ENCODE measurements at places on chromosomes 1 and 21.

GRCh38 chr1:175480343-175480822 lies 263.0 kb downstream of the TNR start:
- no peak for DNase-seq

DNA sequence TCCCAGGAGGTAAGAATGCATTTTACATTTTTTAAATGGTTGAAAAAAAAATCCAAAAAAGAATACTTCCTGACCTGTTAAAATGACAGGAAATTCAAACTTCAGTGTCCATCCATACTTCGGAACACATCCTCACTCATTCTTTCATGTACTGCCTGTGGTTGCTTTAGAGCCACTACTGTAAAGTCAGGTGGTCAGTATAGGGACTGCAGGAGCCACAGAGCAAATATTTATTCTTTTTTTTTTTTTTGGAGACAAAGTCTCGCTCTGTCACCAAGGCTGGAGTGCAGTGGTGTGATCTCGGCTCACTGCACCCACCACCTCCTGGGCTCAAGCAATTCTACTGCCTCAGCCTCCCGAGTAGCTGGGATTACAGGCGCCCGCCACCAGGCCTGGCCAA lies 124.7 kb downstream of the CLIC6 start:
- DNase-seq: no peak

DNA sequence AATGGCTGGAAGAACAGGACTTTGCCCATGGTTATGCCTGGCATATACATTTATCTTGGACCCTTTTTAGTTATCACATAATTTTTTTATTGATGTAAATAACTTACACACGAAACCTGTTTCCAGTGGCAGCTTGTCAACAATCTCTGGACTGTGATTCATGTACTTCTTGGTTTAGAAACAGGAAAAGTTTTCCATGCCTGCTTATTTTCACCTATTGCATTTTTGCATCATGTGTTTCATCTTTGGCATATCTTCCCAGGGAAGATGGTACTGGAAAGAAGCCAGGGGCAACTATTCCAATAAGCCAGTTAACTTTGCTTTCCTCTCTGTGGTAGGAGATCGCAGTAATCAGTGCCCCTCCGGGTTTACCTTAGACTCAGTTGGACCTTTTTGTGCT lies 210.3 kb downstream of the TPR start:
- no peak for DNase-seq

DNA sequence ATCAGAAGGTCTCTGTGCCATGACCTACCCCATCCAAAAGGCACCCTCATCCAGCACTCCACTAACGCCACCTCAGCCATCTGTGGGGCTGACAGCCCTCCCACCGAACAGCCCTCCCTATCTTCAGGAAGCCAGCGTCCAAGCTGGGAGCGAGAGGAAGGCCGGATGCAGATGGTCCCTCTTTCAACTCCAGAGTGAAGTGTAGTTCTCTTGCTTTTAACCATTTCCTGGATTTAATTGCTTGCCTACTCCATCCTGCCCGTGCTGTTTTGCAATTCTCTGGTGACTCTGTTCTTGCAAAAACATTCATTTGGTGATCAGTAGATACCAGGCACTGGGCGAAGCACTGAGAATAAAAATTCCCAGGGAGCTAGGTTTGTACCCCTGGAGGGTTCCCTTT lies 8.2 kb upstream of the DYRK1A start:
- DNase-seq: no peak

DNA sequence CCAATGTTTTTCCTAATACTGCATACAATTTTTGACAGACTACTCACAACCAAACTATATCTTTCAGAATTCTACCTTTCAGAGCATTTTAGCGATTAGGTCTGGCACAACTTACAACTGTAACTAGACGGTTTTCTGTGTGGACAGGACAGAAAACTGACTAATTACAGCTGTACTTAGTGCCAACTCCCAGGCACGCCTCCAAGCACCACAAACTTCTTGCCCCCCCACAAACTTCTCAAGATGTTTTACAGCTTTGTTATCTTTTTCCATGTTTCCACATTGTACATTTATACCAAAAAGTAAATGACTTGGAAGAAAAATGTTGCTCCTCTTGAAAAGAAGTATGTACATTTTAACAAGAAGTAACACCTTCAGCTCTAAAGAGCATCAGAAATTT lies 13.8 kb downstream of the LYST start:
- DNase-seq: no peak

DNA sequence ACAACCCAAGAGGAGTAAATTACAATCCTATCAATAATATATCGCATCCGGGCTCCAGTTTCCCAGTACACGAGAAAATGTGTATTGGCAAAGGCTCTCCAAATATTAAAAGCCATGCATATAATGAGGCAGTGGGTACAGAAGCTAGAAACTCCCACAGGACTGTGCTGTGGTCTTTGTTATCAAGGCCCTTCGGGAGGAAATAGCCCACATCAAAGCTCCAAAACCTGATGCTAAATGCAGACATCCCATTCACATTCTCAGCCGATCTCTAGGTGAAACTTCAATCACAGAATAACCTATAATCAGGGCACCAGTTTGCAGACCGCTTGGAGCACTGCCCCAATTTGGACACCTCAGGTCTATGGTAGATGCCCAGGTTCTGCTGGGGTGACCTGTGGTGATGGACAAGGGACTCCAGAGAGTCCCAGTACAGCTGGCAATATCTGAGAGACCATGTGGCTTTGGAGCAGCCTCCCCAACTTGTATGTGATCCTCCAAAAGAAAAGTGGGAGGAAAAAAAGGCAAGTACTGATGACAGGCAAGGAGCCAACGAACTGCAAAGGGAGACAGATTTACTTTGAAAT lies 148.8 kb upstream of the CAMK1G start:
- DNase-seq: no peak

- DNase-seq: no peak
Measured at GRCh38 chr1:109821831-109822745, 58.4 kb upstream of the EPS8L3 start.

GRCh38 chr1:243454328-243454997 lies 198.6 kb downstream of the SDCCAG8 start:
- no peak for DNase-seq

- DNase-seq: no peak
Measured at GRCh38 chr1:192350356-192350755, 33.6 kb downstream of the RGS21 start.

- no peak for DNase-seq
Measured at GRCh38 chr1:214106375-214106774, 118.6 kb downstream of the PROX1 start.

- no peak for DNase-seq
Measured at GRCh38 chr1:26181586-26182382, 4.5 kb downstream of the CNKSR1 start.

- no peak for DNase-seq
Measured at GRCh38 chr1:30216602-30217001, 506.8 kb downstream of the MATN1 start.

- no peak for DNase-seq
Measured at GRCh38 chr1:227728892-227729143, 6.3 kb downstream of the JMJD4 start.

GRCh38 chr1:99943223-99943794 lies 26.5 kb upstream of the SLC35A3 start:
- DNase-seq: peak; percentile 95

GRCh38 chr1:198657550-198658064 lies 18.8 kb downstream of the PTPRC start:
- DNase-seq: no peak

DNA sequence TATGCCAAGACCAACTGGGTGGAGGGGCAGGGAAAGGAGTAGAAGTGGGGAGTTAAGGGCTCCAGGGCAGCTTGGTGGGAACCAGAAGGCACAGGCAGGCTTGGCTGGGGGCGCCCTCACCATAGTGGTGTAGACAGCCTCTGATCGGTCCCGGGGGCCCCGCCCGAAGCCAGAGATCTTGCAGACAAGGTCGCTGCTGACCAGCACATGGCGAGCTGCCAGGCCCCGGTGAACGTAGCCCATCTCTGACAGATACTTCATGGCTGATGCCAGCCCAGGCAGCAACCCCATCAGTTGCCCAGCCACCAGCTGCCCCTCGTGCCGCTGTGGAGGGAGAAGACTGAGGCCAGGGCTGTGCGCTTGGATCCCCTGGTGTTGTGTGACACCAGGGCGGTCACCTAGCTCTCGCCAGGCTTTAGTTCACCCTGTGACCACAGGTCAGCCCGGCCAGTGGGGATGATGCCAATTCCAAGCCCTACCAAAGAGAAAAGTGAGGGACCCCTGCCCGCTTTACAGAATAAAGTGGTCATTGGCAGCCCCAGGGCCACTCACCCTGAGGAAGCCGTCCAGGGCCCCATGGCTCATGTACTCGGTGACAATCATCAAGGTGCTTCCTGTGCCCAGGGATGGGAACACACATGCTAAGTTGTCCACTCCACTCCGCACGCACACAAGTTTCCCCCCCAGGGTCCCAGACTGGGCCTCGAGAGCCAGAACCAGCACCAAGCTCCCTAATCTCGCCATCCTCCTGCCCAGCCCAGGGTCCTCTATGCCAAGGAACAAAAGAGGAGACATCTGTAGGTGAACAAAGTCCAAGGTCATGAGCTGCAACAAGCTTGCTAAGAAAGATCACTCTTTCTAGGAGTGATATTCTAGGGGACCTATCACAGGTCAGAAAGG lies 28.2 kb downstream of the CDCA8 start:
- DNase-seq: no peak

DNA sequence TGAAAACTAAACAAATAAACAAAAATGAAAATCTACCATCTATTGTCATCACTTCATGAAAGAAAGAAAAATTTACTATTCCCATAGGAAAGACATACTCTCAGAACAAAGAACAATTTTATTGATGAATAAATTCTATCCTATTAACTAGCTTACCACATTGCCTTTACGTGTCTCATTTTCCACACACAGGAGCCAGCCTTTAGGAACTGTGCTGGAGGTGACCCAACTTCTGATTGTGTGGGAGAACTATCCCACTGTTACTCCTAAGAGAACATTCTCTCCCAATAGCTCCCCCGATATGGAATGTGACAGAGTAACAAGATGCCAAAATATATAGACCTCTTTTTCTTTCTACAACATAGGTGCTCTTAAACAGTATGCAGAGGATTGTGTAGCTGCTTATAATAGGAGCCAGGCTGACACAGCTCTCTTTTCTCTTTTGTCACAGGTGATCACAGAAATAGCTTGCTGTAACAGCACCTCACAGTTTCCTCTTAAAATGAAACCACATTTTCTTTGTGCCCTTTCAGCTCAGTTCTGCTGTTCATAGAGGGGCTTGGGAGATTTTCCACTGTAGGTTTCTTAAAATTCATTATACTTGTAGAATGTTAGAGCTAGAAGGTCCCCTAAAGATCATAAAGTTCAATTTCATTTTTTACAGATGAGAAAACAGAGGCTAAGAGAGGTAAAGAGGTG lies 35.5 kb downstream of the C21orf91 start:
- no peak for DNase-seq

GRCh38 chr1:244319283-244320132 lies 132.2 kb downstream of the ADSS2 start:
- no peak for DNase-seq

DNA sequence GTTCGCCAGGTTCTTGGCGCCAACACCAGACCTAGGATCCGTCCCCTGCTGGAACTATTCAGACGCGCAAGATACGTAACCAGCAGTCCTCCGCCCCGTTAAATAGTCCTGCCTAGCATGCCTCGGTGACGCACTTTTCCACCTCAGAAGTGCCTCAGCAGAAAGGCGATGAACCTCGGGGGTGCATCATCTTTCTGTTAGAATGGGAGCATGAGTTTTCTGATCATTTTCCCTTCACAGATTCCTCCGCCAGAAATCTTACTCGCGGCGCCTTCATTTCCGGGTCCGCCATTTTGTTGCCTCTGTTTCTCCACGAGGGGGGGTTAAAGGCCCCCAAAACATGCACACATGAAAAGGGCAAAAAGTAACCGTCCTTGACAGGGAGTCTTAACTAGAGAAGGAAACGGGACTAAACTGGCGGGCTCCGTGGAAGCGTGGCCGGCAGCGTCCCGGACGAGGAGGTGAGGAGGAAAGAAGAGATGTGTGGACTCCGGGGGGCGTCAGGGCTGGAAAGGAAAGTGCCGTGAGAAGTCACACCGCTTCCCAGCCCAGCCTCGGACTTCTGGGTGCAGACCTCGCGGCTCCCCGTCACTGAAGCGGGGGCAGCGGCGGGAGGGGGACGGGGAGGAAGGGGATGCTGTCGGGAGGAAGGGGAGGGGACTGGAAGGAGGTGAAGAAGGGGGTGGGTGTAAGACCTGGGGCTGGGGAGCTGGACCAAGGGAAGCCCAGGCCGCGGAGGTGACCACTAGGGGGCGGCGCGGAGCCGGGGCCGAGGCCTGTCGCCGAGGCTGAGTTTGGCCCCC lies at the start of gene GABPB2:
Gene GABPB2, plus strand, starts transcription at position 288 of the 803 bp plus-strand sequence. CDS start 17,429 bp downstream, outside the sequence.
- DNase-seq: peak; percentile 84

DNA sequence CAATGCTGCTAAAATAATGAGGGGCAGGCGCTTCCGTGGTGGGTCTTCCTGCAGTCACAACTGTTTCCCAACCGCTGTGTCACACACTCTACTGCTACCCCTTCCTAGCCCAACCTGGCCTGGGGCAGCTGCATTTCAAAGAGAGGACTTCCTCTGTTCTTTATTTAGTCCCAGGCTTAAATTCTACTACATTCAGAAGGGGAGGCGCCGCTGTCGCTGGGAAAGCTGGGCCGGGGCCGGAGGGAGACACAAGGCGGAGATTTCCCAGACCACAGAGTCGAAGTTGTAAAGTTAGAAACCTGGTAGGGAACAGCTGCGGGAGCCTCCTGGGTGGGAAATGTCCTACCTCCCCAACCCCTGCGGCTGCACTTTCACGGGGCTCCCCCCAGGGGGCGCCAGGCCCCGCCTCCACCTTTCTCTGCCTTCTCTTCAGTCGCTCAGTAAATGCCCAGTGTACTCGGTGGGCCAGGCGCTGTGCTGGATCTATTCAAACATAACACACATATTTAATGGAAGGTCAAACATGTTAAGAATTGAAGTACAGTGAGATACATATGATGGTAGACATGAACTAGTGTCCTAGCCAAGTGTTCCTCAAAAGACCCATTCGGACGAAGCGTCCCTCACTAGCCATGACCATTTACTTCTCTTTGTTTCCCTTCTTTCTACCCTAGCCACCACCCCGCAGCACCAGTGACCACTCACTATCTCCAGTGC lies 23.1 kb downstream of the DYRK3 start:
- no peak for DNase-seq

DNA sequence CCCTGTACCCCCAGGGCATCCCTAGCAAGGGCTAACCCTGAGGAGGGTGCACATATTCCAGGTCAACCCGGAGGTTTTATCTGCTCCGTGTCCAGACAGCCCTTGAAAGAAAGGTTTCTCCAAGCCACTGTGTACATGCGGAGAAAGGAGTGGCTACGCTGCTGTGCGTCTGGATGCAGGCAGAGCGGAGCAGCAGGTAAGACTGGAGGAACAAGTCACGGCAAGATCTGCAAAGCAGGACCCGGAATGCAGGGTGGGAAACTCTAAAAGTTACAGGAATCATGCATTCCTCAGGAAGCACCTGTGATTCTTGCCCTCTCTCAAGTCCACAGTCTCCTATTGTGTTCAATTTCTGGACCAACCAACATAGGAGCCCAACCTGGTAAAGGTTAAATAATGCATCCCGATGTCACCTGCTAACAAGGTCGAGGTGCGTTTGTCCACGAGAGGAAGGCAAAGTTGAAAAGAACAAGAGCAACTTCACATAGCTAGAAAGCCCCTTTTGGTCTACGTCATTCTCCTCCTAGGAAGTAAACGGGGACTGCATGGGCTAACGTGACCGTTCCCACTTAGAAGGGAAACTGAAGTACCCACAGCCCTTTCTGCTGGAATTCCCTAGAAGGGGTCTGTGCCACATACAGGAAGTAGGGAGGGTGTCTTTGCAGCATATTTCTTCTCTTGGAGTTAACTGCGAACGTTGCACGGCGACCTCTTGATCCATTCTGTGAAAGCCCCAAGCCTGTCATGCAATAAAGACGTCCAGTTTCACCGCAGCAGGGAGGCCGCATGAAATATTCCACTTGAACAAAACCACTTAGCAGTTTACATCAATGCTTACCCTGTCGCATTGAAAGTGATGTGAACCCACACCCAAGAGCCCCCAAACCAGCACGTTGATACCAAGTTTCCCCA lies 5.8 kb downstream of the TIAM1 start:
- no peak for DNase-seq

All from NCI-H1105 (cell line).